ENCODE measurements at places on chromosomes 1 and 21.

DNA sequence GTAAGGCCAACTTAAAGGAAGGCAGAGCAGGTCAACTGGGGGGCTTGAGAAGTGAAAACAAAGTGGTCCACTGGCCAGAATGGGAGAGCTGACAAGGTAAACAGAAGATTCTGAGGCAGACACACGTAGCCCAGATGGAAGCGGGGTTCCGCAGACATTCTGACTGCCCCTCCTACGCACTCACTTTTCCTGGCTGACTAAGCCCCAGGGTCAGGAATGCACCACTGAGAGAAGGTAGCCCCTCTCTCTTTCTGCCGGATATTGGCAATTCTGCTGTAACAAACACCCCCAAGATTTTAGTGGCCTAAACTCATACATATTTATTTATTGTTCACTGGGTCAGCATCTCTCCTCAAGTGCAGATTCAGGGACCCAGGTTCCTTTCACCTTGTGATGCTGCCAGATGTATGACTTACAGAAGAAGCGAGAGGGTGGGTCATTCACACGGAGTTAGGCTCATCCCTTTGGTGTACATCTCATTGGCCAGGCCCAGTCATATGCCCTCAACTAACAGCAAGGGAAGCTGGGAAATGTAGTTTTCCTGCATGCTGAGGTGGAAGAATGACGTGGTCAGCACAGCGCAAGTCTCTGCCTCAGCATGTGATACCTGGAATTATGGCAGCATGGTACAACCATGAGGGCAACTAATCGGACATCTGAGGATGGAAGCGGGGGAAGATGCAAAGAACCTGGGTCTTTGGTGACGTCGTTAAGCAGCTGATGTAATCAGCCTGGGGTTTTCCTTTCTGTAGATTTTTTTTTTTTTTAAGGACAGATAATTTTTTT is 43.4 kb upstream of the MRPS6 start:
- DNase-seq: peak; percentile 73

- DNase-seq: no peak
Observed at GRCh38 chr1:93882269-93882668, 3.3 kb upstream of the DNTTIP2 start.

DNA sequence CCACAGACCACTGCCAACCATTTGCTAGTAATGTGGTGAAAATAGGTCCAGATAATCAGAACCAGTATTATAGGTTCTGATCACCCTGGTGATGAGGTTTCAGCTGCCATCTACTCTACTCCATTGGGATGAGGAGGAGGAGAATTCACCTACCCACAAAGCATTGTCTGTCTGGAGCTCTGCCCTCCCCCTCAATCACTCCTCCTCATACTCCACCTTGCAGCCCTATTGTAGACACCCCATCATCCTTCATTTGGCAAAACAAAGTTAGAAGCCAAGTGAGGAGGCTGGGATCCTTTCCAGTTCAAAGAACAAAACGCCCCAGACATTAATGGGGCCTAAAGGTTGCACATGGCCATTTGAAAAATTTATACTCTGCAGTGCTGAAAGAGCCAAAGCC is 157.4 kb upstream of the L1TD1 start:
- DNase-seq: no peak

GRCh38 chr21:31042080-31042464 is 3.8 kb upstream of the KRTAP19-8 start:
- DNase-seq: no peak

DNA sequence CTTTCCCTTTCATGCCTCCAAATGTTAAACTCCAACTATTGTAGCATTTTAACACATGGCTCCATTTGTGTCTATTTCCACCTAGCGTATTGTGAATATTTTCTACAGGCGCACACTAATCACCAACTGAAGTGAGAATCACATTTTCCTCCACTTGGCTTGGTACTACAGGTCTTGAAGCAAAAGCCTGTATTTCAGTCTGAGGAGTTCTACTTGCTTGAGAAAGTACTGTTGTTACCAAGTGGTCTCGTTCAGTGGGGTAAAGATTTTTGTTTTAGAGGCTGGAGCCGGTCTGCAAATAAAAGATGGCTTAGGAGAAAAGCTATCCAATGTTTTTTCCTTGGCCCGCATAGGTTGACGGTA is 550 bp upstream of the PTBP2 start:
- no peak for DNase-seq

DNA sequence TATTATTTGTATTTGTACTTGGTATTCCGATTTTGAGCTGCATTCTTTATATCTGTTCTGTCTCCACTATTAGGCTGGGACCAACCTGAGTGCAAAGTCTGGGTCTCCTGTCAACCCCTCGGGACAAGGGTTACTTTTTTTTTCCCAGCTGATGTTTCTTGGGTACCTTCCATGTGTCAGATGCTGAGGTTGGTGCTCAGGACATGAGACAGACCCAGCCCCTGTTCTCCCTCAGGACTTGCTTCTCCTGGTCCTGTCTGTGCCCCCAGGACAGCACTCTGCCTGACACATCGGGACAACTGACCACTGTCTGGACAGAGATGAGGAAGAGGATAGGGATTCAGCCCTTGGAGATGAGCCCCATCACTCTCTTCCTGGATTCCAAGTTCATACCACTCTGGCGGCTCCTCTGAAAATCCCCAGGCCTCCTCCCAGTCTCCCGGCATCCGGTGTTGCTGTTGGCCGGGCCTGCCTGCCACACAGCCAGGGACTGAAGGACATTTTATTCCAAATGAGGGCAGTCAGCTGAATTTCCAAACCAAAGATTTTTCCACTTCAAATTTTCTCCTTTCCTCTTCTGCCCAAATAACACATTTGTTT is 55.6 kb upstream of the FMOD start:
- DNase-seq: no peak

GRCh38 chr1:230149751-230150584 is 82.9 kb downstream of the GALNT2 start:
- DNase-seq: no peak

DNA sequence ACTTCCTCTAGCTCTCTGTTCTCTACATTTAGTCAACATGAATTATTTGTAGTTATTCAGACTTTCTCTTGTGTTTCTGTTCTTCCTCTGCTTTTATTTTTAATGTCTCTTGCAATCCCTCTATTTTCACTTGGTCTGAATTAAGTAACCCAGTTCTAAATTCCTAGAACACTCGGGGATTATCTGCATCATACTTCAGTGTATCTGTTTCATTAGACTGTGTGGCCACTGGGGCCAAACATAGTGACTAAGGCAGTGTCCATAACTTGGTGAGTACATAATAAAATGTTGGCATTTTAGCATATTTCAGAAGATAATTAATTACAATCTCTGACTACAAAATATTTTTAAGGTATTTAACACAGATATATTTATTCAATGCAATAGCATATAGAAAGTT is 1087.2 kb upstream of the B3GALT2 start:
- DNase-seq: no peak

DNA sequence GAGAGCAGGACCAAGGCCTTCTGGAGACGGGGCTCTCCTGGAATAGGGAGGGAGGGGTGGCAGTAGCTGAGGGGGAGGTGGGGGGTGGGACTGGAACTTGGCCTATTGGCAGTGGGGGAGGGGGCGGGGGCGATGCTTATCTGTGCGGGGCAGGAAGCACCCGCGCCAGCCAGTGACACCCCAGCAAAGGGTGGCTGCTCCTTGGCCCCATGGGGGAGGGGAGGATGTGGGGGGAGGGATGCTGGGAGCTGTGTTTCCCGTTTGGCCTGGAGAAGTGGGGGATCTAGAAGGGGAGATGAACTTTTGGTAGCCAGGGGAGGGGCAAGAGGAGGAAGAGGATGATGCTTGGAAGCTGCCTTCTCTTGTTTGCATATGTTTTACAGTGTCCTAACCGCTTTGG is 11.0 kb downstream of the ZBTB7B start:
- no peak for DNase-seq

GRCh38 chr1:1908506-1908791 is 6.6 kb upstream of the CALML6 start:
- DNase-seq: no peak

DNA sequence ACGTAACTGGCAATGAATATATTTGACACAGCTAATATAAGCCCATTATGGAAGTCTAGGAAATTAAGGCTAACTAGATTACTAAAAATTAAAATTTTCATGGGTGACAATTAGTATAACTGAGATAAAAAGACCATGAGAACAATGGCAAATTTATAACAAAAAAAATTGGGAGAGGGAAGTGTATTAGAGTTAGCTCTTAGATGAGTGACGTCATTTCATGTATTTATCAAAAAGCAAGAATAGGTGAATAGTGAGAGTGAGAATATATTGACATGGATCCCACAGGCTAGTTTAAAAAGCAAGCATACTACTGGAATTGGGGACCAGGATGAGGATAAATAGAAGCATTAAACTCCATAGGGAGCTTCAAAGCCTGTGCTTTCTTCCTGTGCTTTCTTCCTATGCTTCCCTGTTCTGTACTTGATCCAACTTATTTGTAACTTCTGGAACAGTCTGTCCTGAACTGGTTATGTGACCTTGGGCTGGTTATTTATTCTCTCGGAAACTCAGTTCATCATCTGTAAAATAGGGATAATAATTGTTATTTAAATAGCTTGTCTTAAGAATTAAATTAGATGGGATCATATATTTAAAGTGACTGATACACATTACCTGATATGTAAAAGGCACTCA is 9.1 kb downstream of the BCL9 start:
- DNase-seq: no peak

DNA sequence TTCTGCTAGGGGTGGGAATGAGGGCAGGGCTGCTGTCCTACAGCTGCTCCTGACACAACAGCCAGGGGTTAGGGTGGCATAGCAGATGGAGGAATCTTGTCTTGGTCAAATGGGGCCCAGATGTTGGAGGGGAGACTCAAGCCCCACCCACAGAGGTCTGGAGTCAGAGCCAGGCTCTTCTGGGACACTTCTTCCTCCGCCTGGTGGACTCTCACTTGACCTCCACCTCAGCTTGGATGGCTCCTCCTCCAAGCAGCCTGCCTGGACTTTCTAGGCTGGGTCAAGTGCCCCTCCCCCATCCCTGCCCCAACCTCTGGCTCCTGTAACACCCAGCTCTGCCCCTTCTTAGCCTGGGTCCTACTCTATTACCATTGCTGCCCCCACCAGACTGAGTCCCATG is 35.5 kb downstream of the EPHA2 start:
- DNase-seq: no peak

- no peak for DNase-seq
Observed at GRCh38 chr1:36851595-36851994, 182.7 kb downstream of the GRIK3 start.

DNA sequence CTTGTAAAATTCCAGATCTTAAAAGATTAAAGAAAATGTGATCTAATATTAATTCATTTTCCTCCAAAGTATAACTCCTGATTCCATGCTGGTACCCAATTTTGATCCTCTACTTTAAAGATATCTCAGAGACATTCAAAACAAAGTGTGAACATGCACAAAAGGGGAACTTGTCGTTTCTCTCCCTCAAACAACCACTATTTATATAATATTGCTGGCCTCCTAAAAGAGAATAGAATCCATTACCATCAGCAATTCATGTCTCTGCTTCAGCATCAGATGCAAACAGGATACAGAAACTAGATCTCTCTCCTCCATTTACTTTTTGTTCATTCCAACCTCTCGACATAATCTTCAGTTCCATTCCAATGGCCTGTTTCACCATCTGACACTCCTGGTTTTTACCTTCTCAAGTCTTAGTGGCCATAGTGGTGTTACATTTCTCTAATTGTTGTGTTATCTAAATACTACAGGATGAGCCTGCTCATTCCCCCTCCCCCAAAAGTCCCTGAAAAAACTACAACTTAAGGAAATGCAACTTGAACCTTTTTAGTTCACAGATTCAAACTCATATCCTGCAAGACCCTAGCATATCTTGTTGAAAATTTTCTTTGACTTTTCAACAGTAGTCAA is 4.1 kb downstream of the NRIP1 start:
- no peak for DNase-seq

Data from CD4-positive, alpha-beta T cell treated with Interferon alpha-2 for 1 hour (primary cell).